ENCODE measurements at places on chromosomes 7 and 10.

DNA sequence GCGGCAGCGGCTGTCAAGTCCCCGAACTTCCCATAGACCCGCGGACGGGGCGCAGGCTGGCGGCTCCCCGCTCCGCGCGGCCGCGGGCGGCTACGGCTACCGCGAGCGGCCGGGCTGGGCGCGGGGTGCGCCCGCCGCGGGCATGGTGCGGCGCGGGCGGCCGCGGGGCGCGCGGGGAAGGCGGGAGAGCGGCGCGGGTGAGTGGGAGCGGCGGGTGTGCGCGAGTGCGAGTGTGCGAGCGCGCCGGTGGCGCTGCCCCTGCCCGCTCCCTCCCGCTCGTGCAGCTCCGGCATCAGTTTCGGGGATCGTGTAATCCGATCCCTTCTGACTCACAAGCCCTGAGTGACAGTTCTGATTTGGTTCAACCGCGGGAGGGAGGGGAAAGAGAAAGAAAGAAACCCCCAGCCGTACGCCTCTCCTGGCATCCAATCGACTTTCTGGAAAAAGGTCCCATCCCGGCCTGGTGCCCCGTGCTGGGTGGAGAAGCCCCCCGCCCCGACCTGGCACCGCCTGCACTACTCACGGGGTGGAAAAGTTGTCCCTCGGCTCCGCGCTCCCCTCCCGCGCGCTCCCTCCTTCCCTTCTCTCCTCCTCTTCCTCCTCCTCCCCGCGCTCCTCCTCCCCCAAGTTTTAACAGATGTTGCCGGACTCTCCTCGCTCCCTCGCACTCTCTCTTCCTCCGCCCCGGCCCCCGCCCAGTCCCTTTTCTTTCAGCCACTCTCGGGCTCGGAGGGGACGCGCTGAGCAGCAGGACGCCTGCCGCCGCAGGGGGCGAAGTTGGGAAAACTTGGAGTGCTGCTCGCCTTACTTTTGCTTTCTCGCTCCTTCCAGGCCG, at the start of gene GLI3:
TSS of gene GLI3 (minus strand) at position 234 of the 835 bp plus-strand sequence. CDS start 13,956 bp downstream, outside the sequence.
- no peak for DNase-seq

GRCh38 chr10:97298223-97298571, 5.8 kb upstream of the ARHGAP19 start:
- no peak for DNase-seq

DNA sequence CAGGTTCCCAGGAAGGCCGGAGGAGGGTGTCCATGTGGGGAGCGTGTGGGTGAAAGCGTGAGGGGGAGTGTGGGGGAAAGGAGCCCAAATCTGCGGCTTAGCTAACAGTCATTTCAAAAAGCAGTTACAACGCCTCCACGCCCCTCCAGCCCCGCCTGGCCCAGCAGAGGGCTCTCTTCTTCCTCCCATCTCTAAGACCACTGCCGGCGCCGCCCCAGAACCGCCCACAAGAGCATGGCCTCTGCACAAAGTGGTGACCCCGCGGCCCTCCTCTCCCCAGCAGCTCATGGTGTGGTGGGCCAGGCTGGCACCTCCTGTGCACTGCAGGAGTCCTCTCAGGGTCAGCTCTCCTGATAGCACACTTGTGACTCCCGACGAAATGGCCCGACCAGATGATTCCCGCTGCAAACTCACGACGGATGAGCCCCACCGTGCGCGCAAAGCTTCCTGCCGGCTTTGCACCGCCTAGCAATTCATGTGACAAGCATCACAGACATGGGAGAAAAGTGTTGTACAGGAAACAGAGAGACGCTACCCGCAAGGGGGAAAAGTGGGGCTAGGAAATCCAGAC, 12.4 kb upstream of the HUS1 start:
- DNase-seq: peak; percentile 81

DNA sequence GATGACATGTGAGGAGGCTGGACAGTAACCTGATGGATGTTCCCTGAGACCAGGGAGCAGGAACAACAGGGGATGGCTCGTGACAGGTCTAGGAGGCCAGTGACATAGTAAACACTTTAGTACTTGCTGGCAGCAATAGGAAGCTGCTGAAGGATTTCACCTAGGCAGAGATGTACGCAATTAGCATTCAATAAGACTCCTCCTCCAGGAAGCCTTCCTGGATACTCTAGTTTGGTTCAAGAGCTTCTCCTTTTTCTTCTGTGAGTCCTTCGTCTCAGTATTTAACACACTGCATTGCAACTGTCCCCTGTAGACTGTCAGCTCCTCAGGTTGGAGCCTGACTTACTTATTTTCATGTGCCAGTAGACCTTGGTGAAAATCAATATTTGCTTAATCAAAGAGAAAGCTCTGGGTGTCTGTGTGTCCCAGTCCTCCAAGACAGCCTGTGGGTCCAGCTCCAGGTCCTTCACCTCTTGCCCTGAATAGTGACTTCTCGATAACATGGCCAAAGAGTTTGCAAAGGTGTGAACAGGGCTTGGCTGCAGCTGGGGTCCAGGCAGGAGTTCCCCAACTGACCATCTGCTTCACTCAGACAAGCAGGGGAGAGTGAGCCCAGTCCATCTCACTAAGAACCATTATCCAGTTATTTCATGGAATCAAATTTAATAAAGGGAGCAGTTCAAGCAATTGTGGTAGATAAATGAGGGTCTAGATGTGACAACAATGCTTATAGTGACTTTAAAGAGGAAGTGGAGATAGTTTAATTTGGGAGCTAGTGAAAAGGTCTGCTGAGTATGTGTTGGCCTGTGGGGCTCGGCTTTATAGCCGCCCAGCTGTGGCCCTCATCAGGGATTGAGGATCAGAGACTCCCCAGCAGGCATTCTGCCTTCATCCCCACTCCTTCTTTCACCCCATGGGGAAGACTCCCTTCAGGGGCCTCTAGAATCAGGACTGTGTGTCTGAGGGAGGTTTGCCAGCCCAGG, 9.4 kb downstream of the TMEM273 start:
- DNase-seq: no peak

DNA sequence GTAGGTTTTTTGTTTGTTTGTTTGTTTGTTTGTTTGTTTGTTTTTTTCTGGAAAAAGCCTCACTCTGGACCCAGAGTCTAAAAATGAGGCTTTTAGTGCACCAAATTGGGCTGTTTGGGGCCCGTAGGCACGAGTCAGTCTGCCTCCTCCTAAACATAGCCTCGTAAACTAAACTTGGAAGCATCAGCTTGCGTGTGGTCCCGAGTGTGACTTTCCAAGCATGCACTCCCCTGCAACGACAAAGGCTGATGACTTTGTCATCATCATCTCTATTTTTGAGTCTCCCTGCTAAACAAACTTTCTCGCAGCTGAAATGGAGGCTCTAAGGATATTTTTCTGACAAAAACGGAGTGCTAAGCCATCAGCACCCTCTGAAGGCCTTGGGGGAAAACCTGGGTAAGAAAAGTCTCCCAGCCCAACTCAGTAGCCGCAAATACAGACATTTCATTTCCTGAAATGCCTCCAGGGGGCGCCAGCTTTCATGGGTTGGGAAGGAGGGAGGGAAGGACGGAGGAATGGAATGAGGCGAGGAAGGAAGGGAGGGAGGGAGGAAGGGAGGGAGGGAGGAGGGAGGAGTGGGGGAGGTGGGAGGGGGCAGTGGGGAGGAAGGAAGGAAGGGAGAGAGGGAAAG, 245.9 kb downstream of the KCNMA1 start:
- DNase-seq: peak; percentile 8

- no peak for DNase-seq
These were observed 6.9 kb downstream of the THNSL1 start for GRCh38 chr10:25023278-25023677.

Data from stimulated activated CD8-positive, alpha-beta memory T cell treated with anti-CD3 and anti-CD28 coated beads, Interleukin-15, amount 100 ng/mL, for 48 hours (primary cell).